Inflammatory macrophage treated with lipopolysaccharide for 4 hours (primary cell): ENCODE measurements at places on chromosomes 2 and 18.

DNA sequence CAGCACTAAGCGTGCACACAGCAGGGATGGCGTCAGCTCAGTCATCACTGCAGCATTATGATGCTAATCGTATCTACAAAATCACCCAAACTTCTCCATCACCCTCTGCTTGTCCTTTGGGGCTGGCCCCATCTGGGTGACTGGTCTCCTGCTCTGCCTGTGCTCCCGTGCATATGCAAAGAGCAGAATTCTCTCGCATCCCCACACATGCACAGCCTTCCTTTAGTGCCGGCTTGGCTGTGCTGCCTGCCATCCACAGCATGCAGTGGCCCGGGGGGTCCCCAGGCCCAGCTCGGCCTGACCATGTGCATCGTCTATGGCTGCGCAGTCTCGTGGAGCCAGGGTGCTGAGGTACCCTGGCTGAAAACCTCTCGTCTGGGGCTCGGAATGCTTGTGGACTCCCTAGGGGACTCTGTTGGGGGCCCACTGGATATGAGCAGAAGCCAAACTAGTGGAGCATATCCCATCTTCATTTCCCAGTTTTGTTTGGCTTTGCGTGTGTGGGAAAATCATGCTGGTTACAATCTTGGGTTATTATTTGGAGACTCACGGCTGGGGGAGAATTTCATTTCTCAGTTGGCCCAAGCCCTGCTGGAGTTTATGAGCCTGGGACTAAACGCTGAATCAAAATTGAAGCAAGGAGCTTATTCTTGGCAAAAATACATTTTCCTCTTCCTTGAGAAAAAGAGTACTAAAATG lies 70.9 kb upstream of the HS6ST1 start:
- DNase-seq: no peak

DNA sequence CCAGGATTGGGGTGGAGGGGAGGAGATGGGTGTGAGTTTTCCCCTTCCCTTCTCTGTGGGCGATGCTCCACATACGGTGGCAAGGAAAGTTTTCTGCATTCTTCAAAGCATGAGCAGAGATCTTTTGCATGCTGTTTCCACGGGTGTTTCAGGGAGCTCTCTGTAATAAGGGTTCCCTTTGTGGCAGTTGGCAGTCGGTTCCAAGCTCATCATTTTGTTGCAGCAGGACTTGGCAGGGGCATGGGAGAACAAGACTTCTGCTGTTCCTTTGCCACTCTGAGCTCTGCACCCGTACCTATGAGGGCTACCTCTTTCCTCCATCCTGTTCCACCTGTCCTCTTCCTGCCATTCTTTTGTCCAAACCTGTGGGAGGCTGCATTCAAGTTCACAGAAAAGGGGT lies 71.3 kb upstream of the SPRED2 start:
- DNase-seq: no peak

- DNase-seq: no peak
These were observed 43.1 kb upstream of the GALNT3 start for GRCh38 chr2:165837122-165837521.

DNA sequence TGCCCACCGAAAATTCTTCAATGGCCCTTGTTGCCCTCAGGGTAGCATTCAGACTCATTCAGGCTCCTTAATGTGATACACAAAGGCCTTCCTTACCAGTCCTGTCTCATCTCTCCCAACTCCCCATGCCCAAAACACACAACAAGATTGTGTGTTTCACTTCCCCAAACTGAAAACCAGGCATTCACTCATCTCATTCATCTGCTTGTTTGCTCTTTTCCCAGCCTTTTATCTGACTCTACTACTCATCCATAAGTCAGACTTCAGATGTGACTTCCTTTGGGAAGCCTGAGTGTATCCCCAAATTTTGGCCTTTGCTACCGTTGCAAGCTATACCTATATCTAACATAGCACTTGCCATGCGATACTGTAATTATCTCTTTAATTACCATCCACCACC lies 9.7 kb upstream of the SLC39A10 start:
- DNase-seq: peak; percentile 60
